ENCODE measurements at places on chromosomes 12 and 14. TPM values are rescaled to one million over a fixed set of nuclear protein-coding genes. Genes with fewer than 3 reads are reported as not detected.

The SRGAP1 gene
- total RNA-seq, result 9.8 TPM

The LBHD2 gene
- not detected for total RNA-seq

The LHX5 gene
- total RNA-seq, result not detected

The MYF6 gene
- total RNA-seq, result 0.80 TPM

The NFATC4 gene
- 36.1 TPM for total RNA-seq

The LUM gene
- 299 TPM for total RNA-seq

The KLHL33 gene
- total RNA-seq, result not detected

Data from epithelial cell of alveolus of lung (primary cell).